Aortic smooth muscle cell (primary cell): ENCODE measurements at places on chromosomes 16 and 17. TPM values are rescaled to one million over a fixed set of nuclear protein-coding genes. Genes with fewer than 3 reads are reported as not detected.

Gene C16orf46
- total RNA-seq = 0.06 and 0.53 TPM in 2 replicates

Gene CTF1
- 0.81 and 0.92 TPM in 2 replicates for total RNA-seq

Gene CSF3
- total RNA-seq = not detected in 2 replicates

Gene ZPBP2
- total RNA-seq = not detected in 2 replicates

Gene SLC46A1
- 7.5 and 7.8 TPM in 2 replicates for total RNA-seq

Gene KRTAP9-2
- total RNA-seq = not detected in 2 replicates

Gene COQ7
- total RNA-seq = 21.1 and 22.3 TPM in 2 replicates

Gene ENGASE
- 12.8 and 15.9 TPM in 2 replicates for total RNA-seq
